ENCODE measurements at places on chromosomes 1 and 21. TPM values are rescaled to one million over a fixed set of nuclear protein-coding genes. Genes with fewer than 3 reads are reported as not detected.
A peak's percentile ranks its signal among the peaks of the same experiment; 100 is the strongest.

DNA sequence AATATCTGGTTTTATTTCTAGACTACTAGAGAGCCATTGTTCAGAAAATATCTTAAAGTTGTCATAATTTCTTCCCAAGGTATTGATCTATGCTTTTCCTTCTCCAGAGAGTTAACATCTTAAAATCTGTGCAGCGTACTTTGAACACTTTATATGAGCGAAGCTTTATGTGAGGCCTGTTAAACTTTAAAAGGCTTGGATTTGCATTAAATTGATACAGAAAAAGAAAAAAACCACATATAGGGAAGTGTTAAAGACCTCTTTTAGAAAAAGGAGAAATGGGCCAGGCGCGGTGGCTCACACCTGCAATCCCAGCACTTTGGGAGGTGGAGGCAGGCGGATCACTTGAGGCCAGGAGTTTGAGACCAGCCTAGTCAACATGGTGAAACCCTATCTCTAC is 59.2 kb upstream of the MORC3 start:
- no peak for DNase-seq

GRCh38 chr1:4018466-4019146 is 118.5 kb upstream of the C1orf174 start:
- peak; percentile 3 for DNase-seq

Gene DISC1
- total RNA-seq: 4.0 TPM

DNA sequence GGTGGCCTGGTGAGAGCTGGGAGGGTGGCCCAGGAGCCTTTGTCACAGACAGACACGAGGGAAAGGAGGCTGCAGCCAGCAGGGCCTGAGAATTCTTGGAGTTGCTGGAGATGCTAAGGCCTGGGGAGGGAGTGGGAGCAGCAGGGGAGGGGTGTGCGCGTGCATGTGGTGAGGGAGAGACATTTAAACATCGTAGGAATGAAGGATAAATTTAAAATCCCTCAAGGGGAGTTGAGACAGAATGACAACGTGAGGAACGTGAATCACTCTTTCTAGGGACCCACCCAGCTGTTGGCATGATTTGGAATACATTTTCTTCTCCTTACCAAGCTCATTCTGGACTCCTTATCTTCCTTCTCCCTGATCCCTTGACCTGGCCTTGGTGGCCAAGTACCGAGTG is 73.3 kb upstream of the CACNA1E start:
- no peak for DNase-seq

DNA sequence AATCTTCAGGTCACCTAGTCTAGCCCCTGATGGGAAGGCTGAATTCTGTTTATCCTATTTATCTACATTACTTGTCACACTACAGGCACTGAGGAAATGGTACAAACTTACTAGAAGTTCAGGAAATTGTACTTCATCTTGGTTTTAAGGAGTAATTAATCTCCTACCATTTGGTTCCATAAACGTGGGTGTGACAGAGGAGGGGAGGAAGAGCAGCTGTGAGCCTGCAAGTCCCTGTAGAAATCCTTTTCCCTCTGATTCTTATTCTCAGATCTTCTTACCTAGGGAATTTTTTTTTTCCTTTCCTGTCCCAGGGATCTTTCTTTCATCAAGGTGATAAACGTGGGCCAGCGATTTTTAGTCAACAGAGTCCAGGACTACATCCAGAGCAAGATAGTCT is 14.1 kb downstream of the PFKFB2 start:
- no peak for DNase-seq

Gene LCE3E
- total RNA-seq: not detected

DNA sequence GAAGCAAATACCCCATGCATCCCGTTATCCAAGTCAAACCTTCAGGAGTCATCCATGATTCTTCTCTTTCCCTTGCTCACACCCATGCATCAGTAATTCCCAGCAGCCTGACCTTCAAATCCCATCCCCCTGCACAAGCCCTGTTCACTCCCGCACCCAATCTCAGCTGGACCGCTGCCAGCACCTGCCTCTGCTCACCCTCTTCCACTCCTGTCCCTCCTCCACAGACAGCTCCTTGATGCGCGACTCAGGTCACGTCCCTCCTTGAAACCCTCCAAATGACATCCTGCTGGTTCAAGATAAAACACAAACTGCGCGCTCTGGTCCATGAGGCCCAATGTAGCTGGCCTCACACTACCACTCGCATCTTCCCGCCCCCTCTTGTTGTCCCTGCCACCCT is 43.4 kb upstream of the MPZL1 start:
- no peak for DNase-seq

DNA sequence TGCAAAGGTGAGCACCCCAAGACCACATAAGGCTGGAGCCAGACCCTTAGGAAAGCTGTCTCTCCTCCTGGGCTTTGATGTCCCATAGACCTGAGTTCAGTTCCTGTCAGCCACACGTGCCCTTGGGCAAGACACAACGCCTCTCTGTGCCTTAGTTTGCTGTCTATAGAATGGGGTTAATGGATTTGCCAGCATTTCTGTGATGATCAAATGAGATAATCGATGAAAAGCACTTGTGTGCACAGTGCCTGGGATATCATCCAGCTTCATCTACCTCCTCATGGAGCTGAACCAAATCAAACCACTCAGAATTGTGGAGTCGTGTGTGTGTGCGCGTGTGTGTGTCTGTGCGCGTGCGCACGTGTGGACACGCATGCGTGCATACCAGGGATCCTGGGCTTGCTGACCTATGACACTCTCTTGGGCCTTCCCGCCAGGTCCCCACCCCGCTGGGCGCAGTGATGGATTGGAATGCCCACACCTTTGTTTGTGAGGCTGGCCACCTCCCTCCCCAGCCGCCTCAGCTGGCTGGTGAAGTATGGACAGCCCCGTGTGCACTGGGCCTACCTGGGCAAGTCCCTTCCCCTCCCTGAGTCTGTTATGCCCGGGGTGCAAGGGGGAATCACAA is 5.2 kb downstream of the TTC22 start:
- DNase-seq: no peak

DNA sequence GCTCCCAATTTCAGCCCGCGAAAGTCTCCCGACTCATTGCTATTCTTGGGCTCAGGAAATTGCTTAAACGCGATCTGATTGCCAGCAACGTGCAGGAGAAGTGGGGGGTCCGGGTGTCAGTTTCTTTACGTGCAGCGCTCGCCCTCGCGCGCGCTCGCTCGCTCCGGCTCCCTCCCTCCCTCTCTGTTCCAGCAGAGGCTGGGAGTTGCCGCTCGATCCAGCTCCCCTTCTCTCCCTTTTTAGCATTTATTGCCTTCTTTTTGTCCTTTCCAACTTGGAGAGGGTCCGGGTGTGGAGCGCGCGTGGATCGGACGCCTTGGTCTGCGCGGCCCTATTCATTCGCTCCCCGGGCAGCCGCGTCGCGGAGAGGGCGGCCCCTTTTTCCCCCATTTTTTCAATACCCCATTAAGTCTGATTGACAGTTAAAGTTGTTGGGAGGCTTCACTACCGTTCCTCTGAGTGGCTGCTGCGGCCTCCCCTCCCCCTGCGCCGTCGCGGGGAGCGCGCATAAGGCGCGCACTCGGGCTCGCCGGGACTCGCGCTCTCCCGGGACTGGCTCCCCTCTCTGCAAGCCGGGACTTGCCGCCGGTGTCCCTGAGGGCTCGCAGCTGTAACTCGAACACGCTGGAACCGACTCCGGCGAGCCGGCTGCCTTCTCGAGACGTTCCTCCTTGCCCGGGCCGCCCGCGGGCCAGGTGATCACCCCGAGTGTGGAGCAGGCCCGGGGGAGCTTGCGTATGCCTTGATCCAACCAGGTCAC is at the start of gene DHRS3:
TSS of gene DHRS3 (minus strand) at position 310 of the 760 bp plus-strand sequence. CDS start 862 bp downstream, outside the sequence.
- DNase-seq: no peak

All from epithelial cell of proximal tubule (primary cell).